T-helper 17 cell (primary cell): ENCODE measurements at places on chromosomes 6 and 20.

DNA sequence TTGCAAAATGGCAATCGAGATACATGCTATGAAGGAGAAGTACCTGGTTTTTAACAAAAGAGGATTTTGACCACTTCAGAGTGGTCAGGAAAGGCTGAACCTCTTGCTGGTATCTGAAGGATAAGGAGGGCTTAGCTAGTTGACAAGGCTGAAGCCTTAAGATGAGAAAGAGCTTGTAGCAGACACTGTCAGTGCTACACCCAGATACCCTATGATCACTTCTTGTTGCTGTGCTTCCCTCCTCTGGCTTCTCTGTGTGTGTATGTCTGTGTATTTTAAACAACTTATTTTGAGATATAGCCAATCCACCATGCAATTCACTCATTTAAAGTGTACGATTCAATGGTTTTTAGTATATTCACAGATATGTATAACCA, 38.9 kb upstream of the TGM2 start:
- no peak for DNase-seq

DNA sequence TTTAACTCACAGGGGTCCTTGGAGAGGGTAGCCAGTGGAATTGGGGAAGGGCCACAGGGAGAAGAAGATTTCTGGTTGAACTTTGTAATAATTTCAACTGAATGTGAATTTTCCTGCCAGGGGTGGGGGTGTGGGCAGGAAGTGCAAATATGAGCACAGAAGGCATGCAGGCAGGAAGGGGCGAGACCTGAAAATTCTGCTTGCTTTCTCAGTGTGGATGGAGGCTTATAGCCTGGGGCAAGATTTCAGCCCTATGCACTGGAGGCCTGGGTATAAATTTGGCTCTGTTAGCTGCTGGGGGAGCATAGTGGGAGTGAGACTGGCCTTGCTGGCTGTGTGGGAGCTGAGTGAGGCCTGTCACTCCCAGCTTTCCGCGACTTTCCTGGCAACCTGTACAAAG, 54.4 kb downstream of the PERP start:
- DNase-seq, result no peak

DNA sequence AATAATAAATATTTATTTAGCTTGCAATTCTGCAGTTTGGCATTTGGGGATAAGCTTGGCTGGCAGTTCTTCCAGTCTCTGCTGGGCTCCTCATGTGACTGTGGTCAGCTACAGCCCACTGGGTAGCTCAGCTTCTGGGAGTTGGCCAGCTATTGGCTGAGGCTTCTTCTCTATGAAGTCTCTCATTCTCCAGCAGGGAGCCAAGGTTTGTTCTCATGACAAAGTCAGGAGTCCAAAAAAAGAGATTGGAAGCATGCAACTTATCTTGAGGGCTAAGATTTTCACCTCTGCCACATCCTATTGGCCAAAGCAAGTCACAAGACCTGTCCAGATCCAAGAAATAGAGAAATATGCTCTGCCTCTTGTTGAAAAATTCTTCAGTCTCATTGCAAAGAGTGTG, 94.6 kb downstream of the SNAP25 start:
- no peak for DNase-seq

- no peak for DNase-seq
Measured at GRCh38 chr6:170316071-170316470, 9.5 kb downstream of the FAM120B start.

DNA sequence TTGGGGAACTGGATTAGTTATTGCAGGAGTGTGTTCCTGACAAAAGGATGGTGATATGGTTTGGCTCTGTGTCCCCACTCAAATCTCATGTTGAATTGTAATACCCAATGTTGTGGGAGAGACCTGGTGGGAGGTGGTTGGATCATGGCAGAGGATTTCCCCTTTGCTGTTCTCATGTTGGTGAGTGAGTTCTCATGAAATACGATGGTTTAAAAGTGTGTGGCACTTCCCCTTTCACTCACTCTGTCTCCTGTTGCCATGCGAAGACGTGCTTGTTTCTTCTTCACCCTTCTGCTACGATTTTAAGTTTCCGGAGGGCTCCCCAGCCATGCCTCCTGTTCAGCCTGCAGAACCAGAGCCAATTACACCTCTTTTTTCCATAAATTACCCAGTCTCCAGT, 16.2 kb upstream of the TREM1 start:
- no peak for DNase-seq

DNA sequence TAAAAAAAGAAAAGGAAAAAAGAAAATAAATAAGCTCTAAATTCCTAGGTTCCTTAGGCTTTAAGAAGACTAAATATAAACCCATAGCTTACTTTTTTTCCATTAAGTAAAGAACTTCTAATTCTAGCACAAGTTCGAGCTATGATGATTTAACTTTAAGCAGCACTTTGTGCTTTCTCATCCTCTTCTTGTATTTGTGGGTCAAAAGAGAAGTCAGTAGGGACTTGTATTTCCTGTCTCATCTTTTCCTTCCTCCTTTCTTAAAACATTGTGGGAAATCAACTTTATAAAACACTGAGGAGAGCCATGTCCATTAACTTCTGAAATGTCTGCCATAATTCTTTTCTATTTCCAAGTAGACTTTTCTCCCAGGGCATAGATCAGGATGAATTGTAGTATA, 637.7 kb upstream of the CITED2 start:
- DNase-seq, result no peak

- no peak for DNase-seq
Measured at GRCh38 chr6:35181933-35182612, 31.7 kb upstream of the SCUBE3 start.

GRCh38 chr6:28995093-28995650, 9.9 kb downstream of the ZNF311 start:
- DNase-seq, result no peak

- DNase-seq, result no peak
Measured at GRCh38 chr20:38272398-38272797, 11.9 kb upstream of the KIAA1755 start.

GRCh38 chr6:30542915-30543314, 13.4 kb downstream of the GNL1 start:
- DNase-seq, result no peak

- DNase-seq, result no peak
Measured at GRCh38 chr6:36612101-36612625, 18.0 kb downstream of the SRSF3 start.

- no peak for DNase-seq
Measured at GRCh38 chr20:39070484-39071231, 108.5 kb downstream of the DHX35 start.

DNA sequence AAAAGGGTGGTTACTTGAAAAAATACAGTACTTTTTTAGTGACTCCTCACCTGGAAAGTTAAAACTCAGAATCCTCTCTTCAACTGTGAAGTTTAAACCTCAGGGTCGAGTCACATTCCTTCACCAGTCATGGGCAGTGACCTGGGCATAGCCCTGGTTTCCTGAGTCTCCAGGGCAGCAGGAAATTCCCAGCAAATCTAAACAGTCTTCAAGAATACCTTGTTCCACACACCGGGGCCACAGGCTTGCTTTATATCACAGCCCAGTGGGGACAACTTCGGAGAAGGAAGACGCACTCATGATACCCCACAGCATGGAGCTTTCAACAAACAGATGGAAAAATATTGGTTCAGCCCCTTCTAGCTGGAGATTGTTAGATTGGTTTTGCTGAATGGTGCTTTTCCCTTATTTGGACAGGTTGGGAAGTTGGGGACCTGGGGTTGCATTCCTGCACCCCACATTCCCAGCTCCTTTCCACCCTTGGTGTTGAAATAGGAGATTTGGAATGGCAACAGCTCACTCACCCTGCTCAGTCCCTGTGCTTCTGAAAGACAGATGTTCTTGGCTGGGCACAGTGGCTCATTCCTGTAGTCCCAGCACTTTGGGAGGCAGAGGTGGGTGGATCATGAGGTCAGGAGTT, 113.0 kb upstream of the TMEM170B start:
- DNase-seq, result no peak

DNA sequence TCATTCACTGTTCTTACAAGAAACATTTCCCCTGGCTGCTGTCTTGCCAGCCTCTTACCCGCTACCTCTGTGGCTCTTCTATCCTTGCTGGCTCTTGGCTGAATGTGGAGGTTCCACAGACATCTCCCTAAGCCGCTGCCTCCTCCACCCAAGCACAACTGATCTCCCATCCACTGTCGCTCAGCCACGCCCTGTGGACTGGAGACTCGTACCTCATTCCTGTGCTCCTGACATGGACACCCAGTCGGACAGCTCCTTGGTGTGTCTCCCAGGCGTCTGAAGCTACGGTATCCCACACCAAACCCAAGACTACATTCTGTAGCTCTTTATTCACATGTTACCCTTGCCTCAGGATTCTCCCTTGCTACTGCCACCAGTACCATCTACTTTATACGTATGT, 19.3 kb downstream of the RAE1 start:
- no peak for DNase-seq

DNA sequence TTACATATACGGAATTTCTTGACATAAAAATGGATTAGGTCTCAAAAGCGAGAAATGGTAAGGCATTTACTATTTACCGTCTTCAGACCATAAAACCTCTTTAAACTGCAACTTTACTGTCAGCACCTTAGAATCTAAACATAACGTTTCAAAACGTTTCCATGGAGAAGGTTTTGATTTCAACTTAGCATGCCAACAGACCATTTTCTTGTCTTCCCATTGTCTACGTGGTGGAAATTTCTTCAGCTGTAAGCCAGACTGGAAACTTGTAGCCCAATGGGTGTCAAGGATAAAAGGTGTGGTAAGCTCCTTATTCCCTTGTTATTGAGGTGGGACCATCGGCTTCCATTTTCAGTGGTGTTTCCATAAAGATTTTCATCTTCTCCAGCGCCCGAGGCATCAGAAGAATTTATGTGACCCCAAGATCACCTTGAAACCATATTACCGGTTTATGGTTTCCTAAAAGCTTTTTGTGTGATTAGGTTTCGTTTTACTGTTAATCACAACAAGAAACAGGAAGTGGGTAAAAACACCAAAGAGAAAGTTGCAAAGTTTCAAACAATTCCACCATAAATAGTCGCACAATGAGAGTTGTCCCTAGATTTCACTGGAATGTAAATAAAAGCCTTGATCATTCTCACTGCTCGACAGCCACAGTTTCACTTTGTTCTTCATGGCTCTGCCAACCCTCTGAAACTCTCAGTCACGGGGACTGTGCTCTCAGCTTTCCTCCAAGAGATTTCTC, 63.0 kb upstream of the CD2AP start:
- DNase-seq, result no peak

DNA sequence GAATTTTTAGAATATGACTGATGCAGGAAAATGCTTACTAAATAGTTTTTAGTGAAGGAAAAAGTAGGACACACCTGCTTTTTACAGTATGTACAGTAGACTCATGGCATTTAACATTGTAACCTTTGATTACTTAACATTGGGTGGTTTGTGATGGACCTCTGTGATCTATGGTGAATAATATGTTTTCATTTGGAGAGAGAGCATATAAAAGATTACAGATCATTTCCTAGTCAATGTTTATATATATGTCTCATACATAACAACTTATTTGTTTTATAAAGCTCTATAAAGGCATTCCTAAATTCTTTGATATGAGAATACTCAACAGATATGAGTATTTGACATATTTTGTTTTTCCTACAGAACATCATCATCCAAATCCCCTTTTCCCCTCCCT, 129.3 kb upstream of the PDE7B start:
- DNase-seq, result no peak

DNA sequence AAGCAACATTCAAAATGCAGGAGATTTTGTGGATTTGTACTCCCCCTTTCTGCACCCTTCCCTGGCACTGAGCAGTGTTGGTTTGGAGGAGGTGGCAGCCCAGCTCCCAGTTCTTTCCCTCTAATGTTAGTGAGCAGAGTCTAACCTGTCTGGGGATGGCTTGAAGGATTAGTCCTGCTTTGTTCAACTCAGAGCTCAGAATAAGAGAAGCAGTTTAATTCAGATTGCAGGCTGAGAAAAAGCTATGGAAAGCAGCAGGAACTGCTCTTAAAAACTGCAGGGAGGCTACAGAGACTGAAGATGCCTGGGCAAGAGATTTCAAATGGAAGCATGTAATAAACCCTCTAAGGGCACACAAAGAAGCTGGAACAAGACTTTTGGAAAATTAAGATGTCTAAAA, 223.4 kb upstream of the GGTLC1 start:
- DNase-seq, result no peak

GRCh38 chr20:20317195-20317594, 50.7 kb upstream of the INSM1 start:
- DNase-seq, result no peak

DNA sequence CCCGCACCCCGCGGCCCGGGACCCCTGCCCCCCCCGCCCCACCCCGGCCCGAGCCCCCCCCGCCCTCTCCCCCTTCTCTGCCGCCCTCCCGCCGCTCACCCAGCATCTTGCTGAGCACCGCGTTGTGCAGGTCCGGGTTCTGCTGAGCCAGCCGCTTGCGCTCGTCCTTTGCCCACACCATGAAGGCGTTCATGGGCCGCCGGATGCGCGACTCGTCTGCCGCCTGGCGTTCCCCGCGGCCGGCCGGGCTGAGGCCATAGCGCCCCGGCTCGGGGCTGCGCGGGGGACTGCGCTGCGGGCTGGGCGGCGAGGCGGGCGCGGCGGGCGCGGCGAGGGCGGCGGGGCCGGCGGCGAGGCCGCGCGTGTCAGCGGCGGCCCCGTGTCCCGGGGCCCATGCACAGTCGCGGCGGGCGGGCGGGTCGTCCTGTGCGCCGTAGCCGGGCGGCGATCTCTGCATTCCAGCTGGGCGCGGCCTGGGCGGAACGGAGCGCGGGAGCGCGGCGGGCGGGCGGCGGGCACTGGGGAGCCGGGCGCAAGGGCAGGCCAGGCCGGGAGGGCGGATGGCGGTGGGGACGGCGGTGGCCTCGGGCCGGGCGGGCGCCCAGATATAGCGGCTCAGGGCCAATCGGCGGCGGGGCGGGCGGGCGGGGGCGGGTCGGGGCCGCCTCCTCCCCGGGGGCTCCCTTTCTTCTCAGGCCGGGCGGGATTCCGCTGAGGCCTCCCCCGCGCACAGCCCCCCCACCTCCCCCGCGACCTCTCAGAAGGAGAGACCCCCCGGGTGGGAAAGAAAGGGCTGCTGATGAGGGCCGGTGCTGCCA, at the start of gene SOX18:
TSS of gene SOX18 (minus strand) at position 580 of the 818 bp plus-strand sequence. CDS start at position 457, 123 bp downstream.
- no peak for DNase-seq

- no peak for DNase-seq
Measured at GRCh38 chr6:27814665-27815424, 97.4 kb downstream of the OR2B2 start.

DNA sequence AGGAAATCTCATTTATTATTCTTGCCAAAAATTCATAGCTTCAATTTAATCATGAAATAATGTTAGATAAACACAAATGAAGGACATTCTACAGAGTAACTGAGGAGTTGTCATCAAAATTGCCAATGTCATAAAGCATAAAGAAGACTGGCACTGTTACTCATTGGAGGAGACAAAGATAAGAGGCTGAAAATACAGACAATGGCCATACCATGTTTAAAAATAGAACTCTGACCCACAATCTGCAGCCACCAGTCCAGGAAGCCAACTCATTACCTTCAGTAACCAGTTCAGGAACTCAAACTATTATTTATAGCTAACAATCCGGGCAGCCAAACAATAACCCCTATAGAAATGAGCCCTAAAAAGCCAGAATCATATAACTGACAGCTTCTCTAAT, 795.6 kb downstream of the TENT5A start:
- no peak for DNase-seq

DNA sequence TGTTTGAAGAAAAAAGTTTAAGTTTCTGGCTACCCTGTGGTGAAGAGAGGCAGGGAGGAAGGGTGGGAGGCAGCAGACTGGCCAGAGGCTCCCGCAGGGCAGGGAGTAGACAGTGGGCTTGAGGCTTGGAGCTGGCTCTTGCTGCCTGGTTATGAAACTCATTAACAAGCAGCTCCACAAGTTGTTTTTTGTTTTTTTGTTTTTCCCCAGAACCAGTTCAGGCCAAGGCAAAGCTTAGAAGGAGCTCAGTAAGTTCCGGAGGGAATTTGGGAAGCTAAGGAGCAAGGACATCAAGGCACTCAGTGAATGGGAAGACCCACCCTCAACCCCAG, 4.0 kb downstream of the DLL1 start:
- DNase-seq, result no peak

GRCh38 chr6:53984163-53984562, 127.1 kb upstream of the MLIP start:
- DNase-seq, result no peak
